Stimulated activated effector memory CD8-positive, alpha-beta T cell treated with anti-CD3 and anti-CD28 coated beads, Interleukin-12 subunit alpha, Interleukin-12 subunit beta, amount 100 ng/mL, for 72 hours (primary cell): ENCODE measurements at places on chromosomes 6 and 20.
A peak's percentile ranks its signal among the peaks of the same experiment; 100 is the strongest.

DNA sequence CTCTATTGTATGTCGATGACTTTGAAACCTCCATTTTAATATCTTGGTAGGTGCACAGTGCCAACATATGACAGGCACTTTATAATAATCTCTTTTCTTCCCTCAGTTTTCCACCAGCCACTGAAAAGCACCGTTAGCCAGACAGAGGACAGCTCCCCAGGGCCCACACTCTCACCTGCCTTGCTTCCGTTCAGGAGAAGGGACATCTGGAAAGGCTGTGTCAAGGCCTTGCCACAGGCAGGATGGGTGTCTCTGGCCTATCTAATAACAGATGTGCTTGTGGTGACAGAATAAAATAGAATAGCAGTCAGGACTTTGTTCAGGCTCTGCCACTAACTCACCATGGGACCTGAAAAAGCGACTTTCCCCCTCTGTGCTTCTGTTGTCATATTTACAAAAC lies 75.5 kb upstream of the CCDC167 start:
- no peak for DNase-seq

DNA sequence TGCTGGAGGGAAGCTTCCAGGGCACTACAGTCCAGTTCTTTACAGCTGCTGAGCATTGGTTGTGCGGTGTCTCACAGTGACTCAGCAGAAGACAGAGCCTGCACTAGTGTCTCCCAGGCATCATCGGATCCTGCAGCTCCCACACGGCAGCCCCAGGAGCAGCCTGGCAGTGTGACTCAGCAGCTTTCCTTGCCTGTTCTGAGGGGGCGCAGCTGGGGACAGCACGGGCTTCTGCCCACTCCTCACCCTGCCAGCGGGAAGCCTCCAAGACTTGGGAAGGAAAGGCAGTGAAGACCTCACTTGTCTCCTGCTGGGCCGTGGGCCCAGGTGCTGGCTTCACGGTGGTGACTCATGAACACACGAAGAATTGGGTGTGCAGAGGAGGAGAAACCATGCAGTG lies 165.4 kb downstream of the SYNDIG1 start:
- no peak for DNase-seq

DNA sequence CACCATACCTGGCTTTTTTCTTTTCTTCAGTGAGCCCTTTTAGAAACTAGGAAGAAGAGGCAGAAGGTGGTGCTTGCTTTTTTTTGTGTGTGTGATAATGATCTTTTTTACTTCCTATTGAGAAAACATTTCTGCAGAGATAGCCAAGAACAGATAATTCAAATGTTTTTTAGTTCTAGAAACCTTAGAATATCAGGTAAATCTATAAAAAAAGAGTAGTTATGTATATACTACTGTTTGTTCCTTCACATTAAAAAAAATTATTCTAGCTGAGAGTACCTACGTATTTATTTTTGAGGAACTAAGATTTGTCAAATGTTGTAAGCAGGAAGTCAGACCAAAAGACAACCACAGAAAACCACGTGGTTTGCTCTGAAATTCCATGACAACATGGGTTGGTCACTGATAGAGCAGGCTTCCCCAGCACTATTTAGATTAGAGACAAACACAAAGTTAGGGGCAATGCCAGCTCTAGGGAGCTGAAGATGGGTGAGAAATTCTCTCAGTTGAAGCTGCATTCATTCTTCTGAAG lies 12.8 kb downstream of the STK4 start:
- DNase-seq: peak; percentile 73

DNA sequence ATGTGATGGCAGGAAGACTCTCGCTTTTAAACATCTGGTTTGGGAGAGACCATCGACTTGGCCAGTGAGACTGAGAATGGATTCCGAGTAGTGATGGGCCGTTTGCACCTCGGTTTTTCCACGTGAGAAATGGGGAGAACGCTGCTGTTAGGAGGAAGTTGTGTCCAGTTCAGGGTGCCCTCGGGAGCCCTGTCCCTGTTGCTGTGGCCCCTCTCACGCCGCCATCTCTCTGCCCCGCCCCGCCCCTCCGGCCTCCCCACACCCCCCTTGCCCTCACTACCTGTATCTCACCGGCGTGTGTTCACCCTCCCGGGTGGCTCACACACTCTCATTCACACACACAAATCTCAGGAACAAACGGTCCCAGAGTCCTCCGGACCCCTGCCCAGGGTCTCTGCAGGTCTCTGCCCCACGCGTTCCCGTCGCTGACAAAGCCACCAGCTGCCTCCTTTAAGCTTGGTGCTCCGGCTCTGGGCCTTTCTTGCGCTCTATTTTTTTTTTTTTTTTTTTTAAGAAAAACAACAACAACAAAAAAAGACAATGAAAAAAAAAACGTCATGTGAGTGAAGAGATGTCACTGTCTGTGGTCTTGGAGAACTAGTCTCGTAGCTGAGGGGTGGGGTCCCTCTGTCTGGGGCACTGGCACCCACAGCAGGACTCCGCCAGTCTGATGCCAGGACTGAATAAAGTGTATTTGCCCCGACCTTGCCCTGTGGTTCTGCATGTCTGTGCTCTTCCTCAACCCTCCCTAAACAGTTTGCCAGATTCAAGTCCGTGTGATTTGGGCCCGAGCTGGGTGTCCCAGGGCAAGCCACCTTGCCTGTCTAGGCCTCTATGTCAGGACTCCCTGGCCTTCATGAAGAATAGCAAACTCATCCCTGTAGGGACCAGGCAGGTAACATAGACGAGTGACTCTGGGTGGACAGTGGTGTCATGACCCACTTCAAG lies 2.9 kb downstream of the SOX12 start:
- DNase-seq: no peak

GRCh38 chr6:65671922-65672321 lies 35.1 kb downstream of the EYS start:
- DNase-seq: no peak

- DNase-seq: no peak
Measured at GRCh38 chr6:44468835-44469234, 81.3 kb downstream of the CDC5L start.

- no peak for DNase-seq
Measured at GRCh38 chr6:73002588-73002987, 222.7 kb downstream of the KHDC1L start.

GRCh38 chr6:167513778-167514177 lies 188.9 kb downstream of the TTLL2 start:
- DNase-seq: no peak

- DNase-seq: no peak
Measured at GRCh38 chr6:4316867-4317400, 181.6 kb upstream of the ECI2 start.

DNA sequence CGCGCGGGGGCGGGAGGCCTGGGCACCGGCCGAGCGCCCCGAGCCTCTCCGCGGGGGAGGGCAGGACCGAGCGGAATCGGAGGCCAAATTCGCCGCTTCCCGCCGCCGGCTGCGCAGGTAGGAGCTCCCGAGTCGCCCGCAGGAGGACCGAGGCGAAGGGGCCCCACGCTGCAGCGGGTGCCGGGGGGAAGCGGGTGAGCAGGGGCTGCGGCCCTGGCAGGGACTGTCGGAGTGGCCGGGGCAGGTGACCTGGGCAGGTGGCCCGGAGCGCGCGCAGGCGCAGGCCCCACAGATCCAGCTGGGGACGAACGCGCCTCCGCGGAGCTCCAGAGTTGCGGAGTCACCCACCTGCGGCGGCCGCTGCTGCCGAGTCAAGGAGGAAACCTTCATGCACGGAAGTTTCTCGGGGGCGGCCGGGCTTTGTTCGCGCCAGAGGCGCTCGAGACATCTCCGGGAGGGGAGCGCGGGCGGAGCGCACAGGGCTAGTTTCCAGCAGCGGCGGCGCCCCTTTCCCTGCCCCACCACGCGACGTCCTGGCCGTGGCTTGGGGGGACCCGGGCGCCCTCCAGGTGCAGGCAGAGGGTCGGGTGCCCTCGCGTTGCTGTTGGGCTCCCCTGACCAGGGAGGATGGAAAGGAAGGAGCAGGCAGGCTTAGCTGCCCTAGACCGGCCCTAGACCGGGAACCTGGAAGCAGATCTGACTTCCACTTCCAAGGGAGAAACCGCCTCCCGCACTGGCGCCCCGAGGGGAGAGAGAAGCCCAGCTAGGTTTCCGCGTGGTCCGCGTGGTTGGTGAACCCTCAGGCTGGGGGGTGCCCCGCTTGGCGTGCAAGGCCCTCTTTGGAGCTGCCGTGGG lies 590 bp downstream of the SLCO4A1 start:
- peak; percentile 79 for DNase-seq

DNA sequence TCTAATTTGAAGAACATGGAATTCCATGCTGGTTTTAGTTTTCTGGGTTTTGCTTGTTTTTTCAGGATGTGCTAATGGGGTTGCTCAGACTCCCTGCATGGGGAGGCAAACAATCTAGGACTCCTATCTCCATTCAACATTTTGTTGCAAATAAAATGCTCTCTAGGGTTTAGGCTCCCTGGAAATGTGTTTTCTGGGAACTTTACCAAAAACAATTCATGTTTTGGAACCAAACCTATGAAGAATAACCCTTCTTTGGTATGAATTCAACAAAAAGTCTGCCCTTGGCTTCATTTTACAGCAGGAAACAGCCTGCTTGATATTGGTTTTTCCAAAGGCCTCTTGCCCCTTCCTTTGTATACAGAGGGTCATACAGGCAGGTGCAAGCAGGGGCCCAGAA lies 217.7 kb downstream of the FOXA2 start:
- no peak for DNase-seq

- no peak for DNase-seq
Measured at GRCh38 chr20:17226410-17227218, at the start of gene PCSK2. Gene PCSK2 (plus strand): TSS chr20:17227040. CDS start chr20:17227306, 266 bp downstream.

DNA sequence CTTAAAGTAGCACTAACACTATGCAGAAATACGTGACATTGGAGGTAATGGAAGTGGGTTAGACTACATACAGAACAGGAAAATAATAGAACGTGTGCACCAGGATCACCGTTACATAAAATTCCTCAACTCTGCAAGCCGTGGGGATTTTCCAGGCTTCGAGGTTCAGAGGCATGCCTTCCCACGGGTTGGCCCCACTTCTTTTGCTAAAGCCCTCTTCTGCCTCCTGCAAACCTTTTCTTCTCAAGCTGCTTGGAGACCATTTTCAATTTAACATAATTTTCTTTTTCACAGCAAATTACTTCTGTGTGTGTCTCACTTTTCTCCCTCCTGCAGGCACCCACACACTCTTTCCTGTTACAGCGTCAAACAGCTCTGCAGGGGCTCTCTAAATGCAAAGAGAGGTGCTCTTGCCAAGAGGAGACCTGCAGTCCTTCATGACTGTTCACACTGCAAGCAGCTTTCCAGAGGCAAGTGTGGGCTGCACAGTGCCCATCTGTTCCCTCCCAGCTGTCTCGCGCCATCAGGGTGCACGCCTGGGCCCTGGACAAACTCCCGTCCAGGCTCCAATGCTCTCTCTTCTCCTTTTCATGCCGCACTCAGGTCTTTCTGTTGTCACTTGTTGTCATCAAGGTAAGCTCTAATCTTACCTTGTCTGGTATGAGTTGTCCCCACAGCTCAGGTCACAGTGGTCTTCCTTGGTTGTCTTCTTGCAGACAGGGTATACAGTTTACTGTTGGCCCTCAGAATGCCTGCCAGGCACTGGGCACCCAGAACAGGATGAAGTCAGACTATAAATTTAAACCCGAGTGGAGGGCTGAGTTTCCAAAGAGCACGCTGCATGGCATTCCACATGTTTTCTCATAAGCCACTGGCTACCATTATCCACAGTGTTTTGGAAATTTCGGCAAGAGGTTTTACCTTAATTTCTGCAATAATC lies 164.8 kb upstream of the GGTLC1 start:
- DNase-seq: no peak

- DNase-seq: no peak
Measured at GRCh38 chr20:61918548-61918947, 147.1 kb downstream of the TAF4 start.

GRCh38 chr6:18997375-18997826 lies 610.3 kb downstream of the RNF144B start:
- no peak for DNase-seq

- DNase-seq: no peak
Measured at GRCh38 chr6:30135147-30135546, 793 bp upstream of the TRIM40 start.

DNA sequence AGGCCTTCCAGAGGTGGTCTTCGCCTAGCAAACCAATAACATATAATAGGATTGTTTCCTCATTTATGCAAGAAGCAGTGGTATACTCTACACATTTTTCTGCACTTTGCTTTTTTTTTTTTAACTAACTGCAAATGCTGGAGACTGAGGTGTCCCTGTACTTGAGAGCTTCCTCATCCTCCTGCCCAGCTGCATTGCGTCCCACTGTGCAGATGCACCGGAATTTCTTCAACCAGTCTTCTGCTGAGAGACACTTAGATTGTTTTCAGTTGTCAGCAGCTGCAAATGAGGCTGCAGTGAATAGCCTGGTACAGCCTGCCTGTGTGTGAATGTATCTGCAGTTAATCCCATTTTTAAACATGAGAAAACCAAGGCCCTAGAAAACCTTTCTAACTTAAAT lies 11.5 kb downstream of the FGD2 start:
- DNase-seq: no peak

- no peak for DNase-seq
Measured at GRCh38 chr6:87164506-87164905, 9.1 kb downstream of the ZNF292 start.

DNA sequence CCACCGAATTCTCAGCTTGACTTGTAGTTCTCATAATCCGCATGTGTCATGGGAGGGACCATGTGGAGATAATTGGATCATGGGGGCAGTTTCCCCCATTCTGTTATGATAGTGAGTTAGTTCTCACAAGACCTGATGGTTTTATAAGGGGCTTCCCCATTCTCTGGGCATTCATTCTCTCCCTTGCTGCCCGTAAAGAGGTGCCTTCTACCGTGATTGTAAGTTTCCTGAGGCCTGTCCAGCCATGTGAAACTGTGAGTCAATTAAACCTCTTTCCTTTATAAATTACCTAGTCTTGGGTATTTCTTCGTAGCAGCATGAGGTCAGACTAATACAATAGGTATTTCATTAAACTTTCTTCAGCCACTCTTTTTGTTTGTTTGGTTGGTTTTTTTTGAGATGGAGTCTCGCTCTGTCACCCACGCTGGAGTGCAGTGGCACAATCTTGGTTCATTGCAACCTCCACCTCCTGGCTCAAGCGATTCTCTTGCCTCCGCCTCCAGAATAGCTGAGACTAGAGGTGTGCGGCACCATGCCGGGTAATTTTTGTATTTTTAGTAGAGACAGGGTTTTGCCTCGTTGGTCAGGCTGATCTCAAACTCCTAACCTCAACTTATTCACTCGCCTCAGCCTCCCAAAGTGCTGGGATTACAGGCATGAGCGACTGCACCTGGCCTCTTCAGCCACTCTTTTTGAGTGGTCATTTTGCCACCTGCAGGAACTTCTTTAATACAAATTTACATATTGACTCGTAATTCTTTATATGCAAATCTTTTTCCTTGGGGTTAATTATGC lies 36.3 kb downstream of the GSTA2 start:
- no peak for DNase-seq

DNA sequence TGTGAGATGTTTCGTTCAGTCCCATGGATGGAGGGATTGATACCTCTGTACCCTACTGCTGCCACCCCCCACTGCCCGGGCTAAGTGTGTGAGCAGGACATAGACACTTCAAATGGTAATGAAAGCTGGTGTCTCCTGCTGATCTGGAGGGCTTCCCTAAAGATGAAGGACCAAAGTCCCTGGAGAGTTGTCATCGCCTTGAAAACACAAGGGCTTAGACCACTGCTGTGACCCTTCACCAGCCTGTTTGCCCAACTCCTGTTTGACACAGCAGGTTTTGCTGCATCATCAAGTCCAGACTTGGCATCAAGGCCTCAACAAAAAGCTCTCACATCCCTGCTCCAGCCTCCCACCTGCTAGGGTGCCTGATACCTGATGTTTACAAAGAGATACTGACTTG lies 57.9 kb upstream of the FAM8A1 start:
- DNase-seq: no peak

GRCh38 chr6:163446549-163446948 lies 32.0 kb downstream of the QKI start:
- DNase-seq: no peak
